ENCODE measurements at places on chromosomes 13 and 19.

DNA sequence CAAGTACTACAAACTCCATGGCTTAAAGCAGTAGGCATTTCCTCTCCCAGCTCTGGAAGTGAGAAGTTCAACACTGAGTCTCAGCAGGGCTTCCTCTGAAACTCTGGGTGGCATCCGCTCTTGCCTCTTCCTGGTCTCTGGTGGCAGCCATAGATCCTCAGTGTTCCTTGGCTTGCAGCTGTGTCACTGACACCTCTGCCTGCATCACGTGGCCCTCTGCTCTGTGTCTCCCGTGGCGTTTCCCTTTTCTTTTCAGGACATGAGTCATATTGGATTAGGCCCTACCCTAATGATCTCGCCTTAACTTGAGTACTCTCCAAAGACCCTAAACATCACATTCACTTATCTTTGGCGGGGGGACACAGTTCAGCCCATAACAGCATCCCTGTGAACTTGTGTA, 466.7 kb downstream of the MYO16 start:
- DNase-seq: no peak

GRCh38 chr19:1734321-1734966, 18.9 kb upstream of the ONECUT3 start:
- no peak for DNase-seq

GRCh38 chr13:67841071-67841470, 610.9 kb upstream of the PCDH9 start:
- no peak for DNase-seq

- no peak for DNase-seq
Measured at GRCh38 chr13:111318386-111318785, 2.1 kb upstream of the TEX29 start.

GRCh38 chr13:51856998-51857397, 4.8 kb upstream of the CCDC70 start:
- no peak for DNase-seq

DNA sequence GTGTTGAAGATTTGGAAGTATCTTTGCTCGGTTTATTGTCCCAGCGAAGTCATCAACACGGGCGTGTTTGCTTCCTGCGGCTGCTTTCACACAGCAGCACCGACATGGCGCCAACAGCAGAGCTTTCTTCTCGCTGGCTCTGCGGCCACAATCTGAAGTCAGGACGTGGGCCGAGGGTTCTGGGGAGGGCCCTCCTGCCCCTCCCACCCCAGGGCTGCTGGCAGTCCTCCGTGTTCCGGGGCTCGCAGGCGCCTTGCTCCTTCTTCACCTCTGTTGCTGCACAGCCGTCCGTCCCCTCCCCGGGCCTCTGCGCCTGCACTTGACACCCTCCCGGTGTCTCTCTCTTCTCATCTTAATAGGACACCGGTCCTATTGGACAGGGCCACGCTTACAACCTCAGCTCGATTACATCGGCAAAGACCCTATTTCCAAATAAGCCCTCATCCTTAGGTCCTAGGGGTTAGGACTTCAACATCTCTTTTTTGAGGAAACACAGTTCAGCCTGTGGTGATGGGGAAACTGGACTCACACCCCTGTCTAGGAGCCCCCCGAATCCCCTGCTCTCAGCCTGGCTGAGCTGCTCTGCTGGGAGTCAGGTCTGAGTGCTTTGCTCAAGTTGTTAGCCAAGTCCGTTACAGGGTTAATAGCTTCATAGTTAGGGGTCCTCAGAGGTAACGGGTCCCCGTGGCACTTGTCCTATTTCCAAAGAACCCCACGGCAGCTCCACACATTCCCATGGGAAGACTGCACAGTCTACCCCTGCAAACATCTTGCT, 2.7 kb upstream of the TEX29 start:
- no peak for DNase-seq

- no peak for DNase-seq
Measured at GRCh38 chr13:111535523-111535811, 215.0 kb downstream of the TEX29 start.

GRCh38 chr19:3320354-3320670, 46.1 kb upstream of the NFIC start:
- no peak for DNase-seq

DNA sequence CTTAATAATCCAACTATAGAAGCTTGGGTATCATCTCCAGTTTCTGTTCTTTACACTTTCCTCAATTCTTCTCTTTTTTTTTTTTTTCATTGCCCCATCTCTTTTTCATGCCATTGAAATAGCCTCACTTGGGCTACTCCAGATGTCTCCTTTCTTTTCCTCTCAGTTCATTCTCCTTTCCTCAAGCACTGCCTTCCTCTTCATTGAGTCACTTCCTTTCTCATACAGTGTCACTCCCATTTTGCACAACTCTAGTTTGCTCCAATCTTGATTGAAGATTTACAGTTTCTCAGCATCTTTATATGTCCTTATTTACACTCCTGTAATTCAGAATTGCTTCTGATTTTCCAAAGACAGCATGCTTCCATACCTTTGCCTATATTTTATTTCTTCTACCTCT, 61.3 kb downstream of the IPO5 start:
- peak; percentile 15 for DNase-seq

DNA sequence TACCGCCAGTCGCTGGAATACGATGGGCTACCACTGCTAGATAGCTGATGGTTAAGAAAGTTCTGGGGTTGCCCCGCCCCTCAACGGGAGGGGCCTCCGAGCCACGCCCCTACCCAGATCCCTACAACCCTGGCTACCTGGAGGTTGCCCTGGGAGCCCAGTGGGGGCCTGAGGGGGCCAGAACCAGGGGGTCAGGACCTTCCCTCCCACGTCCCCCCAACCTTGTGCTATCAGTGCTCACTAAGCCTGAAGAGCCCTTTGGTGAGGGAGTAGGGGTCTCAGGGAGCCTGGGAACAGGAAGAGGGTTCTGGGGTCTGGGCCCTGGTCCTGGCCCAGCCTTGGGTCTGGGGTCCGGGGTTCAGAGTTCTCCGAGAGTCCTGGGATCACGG, 8.9 kb downstream of the OCEL1 start:
- DNase-seq: no peak

DNA sequence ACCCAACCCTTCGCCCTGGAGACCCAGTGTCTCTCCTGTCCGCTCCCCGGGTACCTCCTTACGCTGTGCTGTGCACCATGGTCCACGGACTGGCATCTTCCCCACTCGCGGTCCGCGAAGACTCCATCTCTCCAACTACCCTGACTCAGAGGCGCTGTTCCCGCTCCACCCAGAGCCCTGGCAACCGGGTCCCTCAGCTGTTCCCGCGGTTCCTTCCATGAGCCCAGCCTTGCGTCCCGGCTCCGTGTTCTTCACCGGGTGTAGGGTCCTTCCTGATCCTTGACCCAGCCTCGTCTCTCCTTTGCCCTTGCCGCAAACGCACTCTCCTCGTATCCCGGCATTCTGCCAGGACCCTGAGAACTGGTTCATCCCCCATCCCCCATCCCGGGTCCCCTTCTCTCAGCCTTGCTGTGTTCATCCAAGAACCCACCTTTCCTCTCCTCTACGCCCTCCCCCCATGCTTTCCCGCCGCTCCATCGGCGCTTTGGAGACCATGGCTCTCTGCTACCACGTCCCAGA, 664 bp downstream of the ICAM5 start:
- DNase-seq: no peak

DNA sequence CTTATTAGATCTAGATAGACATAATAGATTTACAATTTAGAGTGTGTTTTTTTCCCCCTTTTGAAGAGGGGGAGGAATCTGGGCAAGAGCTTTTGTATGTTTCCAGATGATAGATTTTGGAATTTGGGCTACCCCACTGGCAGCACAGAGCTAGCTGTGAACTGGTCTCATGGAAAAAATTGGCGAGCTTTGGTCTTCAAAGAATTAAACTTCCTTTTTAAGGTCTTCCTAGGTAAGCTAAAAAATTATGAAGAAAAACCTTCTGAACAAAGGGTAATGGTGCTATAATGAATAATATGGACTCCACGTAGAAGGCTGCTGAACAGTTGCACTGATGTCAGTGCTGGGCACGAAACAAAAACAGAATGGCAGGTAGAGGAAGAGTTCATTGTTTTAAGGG, 109.3 kb downstream of the ZIC5 start:
- DNase-seq: no peak

DNA sequence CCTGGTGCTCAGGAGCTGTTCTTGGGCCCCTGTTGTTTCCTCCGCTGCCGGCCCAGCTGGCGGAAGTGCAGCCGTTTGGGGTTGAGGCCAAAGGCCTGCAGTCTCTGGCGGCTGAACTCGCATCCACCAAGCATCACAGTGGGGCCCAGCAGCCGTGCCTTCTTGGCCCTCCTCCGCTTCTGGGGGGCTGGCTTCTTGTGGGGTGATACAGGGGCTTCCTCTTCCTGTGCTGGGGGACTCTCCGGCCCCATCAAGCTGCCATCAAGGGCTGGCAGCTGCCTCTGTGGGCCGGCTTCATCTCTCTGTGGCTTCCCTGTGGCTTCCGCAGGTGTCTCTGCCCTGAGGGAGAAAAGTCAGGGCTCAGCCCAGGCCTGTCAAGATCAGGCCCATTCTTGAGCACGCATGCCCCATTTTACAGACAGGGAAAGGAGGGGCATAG, 10.3 kb downstream of the ATG4D start:
- no peak for DNase-seq

DNA sequence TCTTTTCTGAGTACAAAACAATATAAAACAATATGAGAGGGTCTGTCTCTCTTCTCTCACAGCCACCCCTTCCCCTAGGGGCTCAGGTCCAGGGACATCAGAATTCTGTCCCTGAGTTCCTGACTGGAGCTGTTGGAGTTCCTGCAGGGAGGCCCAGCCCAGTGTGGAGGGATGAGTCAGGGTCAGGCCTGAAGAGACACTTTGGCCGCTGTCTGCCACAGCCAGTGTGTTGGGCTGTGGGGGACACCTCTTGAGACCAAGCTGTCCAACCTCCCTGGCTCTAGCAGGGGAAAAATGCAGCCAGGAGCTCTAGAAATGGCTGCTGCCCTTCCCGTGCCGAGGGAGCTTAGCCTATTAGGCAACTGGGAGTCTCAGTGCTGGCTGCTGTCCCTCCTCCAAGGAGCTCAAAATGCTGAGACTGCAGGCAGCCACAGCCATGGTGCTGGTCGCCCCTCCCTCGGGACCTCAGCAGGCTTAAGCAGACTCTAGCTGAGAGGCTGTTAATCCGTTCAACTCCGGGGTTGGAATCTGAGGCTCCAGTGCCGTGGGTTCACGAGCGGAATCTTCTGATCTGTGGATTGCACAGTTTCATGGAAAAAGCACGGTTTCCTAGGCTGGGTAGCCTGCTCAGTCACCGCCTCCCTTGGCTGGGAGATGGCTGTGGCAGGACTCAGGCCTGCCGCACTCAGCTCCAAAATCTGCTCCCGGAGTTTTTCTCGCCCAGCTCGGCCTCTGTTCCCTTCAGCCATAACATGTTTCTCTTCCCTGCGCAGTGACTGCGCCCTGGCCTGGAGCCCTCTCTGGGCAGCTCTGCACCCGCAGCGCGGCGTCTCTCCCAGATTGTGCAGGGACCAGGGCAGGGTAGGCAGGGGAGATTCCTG, 3.8 kb upstream of the ZNF626 start:
- DNase-seq: no peak

DNA sequence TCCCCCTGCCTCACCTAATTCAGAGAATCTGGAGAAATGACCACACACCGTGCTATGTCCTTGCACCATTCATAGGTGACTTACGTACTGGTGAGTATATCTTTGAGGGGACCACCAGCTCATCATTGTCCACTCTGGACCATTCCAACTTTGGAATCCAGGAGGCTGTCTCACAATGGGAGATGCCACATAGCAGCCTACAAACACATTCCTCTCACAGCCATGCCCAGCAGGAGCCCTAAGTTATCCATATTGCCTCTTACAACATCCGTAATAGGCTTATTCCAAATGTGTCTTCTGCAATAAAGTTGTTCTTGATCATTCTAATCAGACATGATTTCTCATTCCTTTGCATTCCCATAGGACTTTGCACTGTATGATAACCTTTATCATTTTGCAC, 436.7 kb downstream of the EFNB2 start:
- no peak for DNase-seq

DNA sequence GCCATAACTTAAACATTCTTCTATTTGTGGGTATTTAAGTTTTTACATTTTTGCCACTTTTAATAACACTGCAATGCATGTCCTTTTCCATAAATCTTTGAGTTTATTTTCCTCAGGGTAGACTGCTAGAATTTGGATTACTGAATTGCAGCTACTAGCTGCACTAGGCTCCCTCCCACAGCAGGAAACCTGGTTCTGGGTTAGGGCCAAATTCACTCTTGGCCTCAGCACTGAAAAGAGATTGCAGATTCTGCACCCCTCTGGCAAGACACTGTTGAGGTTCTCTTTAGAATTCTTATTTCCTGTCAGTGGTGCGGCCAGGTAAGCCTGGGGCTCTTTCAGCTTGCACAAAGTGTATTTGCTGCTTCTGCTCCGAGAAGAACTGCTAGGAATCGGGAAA, 155.7 kb downstream of the ENOX1 start:
- DNase-seq: no peak

DNA sequence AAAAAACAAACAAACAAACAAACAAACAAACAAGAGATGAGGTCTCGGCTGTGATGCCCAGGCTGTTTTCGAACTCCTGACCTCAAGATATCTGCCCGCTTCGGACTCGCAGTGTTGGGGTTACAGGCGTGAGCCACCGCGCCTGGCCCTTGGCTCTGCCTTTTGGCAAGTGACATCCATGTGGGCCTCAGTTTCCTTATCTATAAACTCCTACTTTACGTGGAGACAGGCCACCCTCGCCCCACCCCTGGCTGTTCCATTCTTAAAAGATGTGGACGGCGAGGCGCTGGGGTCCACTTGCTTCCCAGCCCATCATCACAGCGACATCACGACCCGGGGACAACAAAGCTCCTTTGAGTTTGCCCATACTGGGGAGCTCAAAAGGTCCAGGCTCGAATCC, 1.7 kb downstream of the TSSK6 start:
- DNase-seq: no peak

GRCh38 chr13:23628250-23628649, 58.0 kb downstream of the TNFRSF19 start:
- DNase-seq: no peak

DNA sequence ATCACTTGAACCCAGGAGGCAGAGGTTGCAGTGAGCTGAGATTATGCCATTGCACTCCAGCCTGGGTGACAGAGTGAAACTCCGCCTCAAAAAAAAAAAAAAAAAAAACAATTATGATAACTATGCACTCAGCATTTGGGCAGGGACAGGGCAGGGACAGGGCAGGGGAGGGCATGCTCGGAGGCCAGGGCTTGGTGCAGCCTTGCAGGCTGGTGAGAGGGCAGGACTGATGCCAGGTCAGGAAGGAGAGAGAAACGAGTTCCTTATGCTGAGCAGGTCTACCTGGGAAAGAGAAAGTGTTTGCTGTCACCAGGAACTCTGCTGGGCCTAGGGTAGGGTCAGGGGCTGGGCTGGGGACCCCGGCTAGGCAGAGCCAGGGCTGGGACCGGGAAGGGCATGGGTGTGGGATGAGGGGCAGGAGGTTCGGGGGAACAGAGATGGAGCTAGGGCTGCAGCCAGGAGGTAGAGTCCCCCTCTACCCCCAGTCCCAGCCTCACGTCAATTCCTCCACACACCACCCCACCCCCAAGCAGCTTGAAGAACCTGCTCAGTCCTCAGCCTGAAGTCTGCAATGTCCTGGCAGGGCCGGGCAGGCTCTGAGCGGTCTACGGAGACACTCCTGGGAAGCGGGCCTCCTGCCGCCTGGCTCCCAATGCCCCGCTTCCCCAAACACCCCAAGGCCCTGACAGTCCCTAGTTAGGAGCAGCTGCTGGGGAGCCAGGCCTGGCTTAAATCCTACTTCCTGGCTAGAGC, 2.8 kb downstream of the FXYD3 start:
- no peak for DNase-seq

GRCh38 chr13:25018729-25019115, 77.2 kb upstream of the PABPC3 start:
- no peak for DNase-seq

GRCh38 chr13:81142306-81142999, 801.5 kb upstream of the SPRY2 start:
- DNase-seq: no peak
